ENCODE measurements at places on chromosomes 1 and 21.

DNA sequence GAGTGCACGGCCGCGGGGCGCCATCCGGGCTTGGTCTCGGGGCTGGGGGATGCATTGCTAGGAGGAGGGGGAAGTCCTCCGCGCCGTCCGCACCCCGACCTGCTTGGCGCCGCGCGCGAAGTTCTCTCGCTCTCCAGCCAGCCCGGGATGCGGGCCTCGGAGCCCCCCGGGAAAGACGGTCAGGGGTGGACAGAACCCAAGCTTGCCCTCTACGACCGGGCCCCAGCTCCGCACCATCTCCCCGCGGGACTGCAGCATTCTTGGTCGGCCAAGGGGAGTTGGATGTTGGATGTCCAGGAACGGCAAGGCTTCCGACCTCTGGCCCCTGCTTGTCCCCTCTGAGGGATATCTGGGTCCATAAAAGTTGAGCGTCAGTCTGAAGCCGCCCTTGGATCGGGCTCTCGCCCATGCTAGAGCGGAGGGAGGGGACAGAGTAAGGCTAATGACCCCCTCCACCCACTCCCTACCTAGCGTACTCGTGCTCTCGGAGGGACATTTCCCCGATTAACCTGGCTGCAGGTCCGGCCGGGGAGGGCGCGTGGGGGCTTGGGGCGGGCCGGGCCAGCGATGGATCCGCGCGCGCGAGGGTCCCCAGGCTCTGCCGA, 522 bp downstream of the DISP3 start:
- DNase-seq: no peak

DNA sequence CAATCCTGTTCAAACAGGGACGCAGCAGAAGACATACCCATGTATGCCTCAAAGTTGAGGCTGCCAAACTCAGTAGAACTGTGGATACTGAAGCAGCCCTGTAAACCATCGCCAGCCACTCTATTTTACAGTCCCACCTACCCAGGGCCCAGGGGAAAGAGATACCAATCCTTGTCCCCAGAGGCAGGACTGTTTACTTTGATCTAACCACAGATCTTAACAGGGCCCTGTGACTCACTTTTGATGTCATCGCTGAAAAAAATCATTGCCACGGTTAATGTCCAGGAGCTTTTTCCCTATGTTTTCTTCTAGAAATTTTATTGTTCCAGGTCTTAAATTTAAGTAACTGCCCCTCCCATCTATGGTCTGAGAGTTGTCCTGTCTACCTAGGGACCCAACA, 538.4 kb upstream of the NCAM2 start:
- no peak for DNase-seq

GRCh38 chr1:108055387-108055786, 90.4 kb upstream of the VAV3 start:
- no peak for DNase-seq

DNA sequence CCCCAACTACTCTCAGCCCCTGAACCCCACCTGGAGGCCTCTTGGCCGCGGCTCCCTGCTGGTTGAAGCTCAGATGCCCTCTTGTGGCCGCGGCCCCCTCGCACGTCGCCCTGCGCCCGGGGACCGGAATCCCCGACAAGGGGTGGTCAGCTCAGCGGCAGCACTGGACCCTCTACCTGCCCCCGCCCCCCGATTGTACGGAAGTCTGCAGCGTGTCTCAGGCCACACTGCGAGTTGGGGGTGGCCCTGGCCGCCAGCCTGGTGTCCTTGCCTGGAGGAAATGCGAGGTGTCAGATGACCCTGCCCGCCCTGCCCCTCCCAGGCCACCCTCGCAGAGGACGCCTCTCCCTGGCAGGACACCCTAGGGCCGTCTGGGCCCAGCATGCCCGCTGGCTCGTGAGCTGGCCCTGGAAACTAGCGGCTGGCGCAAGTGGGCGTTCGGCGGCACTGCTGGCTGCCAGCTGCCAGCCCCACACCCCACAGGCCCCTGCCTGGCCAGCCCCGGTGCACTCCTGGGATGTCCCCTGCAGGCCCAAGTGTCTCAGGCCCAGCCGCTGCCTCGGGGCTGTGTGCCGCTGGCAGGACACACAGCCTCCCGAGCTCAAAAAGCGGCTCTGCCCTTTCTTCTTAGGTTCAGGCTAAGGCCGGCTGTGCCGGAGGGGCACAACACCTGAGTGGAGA, 60.8 kb downstream of the EDN2 start:
- no peak for DNase-seq

DNA sequence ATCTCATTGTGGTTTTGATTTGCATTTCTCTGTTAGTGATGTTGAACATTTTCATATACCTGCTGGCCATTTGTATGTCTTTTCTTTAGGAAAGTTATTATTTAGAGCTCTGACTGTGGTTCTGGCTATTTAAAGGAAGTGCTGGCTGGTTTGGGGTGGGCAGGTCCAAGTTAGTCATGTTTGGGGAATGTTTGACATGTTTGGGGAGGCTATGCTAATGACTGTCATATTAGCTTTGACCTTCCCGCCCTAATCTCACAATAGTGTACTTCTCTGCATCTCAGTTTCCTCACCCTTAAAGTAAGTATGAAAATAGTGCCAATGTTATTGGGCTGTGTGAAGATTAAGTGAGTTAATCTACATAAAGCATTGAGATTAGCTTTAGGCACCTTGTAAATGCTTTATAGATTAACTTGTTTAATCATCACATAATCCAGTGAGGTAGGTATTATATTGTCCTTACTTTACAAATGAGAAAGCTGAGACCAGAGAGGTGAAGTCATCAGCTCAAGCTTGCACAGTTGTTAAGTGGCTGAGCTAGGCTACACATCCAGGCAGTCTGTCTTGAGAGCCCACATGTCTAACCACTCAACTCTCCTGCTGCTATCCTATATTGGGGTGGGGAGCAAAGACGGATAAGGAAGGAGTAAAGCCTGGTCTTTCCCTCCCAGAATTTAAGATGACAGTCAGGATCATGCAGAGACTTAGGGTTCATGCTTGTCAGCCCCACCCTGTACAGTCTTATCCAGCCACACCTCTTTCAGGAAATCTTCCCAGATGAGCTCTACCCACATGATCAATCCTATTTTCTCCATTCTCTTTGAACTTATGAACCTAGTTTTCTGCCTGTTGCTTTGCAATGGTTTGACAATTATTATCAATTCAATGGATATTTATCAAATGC, 22.8 kb upstream of the CRNN start:
- DNase-seq: no peak

DNA sequence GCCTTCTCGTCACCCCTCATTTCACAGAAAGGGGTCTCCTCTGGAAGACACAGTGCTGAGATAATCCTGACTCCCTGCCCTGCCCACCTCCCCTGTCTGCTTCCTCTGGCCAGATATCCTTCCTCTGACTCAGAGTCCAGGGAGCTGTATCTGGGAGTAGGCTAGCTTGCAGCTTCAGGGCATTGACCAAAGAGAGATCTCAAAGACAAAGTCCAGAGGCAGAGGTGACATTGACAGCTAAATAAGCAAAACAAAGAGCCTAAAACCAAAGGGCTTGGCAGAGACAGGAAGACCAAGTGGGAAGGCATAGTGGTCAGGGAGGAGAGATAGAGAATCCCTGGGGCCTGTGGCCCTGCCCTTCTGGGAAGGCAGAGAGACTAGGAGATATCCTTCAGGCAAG, 64.9 kb downstream of the TNR start:
- DNase-seq: no peak

DNA sequence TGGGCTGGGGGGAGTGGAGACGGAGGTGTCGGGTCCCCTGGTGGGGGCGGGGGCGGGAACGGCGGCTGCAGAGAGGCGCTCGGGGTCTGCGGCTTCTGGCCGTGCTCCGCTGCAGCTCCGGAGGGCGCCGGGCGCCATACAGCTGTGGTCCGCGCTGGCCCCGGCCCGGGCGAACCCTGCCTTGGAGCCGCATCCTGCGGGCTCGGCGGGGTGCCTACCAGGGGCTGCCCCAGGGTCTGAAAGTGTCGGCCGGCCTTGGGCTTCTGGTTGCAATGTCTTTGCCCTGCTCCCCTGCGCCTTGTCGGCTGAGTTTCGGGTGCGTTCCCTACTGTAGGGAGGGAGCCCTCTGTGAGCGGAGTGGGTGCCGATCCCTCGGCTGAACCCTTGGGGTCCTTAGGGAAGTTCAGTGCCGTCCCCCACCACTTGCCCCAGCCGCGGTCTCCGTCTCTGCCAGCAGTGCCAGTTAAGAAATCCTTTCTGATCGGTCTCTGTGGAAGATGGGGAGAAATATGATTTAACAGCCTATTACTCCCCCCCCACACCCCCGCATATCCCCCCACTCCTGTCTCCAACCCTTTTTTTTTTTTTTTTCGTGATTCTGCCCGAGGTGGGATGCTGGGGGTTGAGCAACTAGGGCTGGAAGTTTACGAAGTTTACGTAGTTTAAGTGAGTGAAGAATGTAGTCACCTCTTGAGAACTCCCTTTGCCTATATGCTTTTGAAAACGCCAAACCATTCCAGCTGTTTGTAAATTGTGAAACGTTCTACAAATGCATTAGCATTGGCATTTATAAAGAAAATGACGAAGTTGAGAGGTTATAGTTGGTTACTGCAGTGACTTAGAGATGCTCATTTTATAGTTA, 588 bp downstream of the NEXN start:
- DNase-seq: no peak

GRCh38 chr1:182166321-182166720, 104.8 kb upstream of the ZNF648 start:
- DNase-seq: no peak

- DNase-seq: no peak
These were observed 30.9 kb upstream of the SSX2IP start for GRCh38 chr1:84721152-84721551.

GRCh38 chr1:220817907-220818306, 31.2 kb downstream of the MTARC1 start:
- no peak for DNase-seq

DNA sequence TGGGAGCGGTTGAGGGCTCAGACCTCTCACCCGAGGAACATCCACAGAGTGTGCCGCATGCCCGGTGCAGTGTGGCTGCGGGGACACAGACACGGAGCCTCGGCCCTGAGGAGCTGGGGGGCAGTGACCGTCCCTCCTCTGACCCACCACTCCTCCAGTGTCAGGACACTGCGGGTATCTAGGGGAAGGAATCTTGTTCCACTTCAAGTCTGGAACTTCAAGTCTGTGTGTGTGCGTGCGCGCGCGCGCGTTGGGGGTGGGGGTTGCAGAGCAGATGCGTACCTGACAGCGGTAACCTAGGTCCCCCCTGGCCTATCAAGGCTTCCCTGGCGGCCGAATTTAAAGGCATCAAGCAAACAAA, 17.3 kb downstream of the PCSK9 start:
- DNase-seq: no peak

DNA sequence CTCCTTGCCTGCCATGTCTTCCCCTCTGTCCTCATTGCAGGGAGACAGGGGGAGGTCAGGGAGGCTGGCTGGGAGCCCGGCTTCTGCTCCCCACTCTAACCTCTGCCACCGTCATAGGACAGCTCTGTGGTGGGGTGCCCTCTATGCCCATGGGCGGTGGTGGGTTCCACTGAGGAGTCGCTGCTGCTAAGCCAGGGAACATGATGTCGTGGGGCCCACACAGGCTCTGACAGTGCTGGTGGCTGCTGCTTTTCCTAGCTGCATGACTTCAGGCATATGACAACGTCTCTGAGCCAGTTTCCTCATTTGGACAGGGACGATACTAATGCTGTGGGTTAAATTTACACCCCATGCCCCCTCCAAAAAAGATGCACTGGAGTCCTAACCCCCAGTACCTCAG, 14.7 kb downstream of the KCNA10 start:
- DNase-seq: no peak

GRCh38 chr1:89064632-89065031, 376 bp downstream of the GBP1 start:
- DNase-seq: no peak

DNA sequence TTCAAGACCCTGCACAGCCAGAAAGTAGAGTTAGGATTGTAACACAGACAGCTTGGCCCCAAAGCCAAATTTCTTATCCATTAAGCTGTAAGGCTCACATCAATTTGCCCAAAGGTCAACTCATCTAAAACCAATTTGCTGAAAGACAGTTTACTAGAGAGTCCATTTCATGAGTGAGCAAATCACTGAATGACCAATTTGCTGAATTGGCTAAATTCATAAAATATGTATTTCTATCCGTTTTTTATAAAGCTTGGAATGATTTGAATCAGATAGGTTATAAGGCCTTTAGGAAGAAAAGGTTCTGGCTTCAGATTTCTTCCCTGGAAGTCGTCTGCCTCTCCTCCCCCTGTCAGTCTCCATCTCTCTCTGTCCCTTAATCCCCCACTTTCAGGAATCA, 168.1 kb downstream of the FCRL5 start:
- DNase-seq: no peak

DNA sequence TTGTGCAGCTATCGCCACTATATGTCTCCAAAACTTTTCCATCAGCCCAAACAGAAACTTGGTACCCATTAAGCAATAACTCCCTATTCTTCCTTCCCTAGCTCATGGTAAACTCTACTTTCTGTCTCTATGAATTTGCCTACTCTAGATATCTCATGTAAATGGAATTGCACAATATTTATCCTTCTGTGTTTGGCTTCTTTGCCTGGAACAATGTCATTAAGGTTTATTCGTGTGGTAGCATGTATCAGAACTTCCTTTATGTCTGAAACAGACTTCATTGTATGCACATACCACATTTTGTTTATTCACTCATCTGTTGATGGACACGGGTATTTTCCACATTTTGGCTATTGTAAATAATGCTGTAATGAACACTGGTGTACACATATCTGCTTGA, 40.7 kb upstream of the CD34 start:
- no peak for DNase-seq
